NCI-H1436 treated with DMSO at 0.1 percent for 48 hours (cell line): ENCODE measurements at places on chromosomes 11 and 22.

DNA sequence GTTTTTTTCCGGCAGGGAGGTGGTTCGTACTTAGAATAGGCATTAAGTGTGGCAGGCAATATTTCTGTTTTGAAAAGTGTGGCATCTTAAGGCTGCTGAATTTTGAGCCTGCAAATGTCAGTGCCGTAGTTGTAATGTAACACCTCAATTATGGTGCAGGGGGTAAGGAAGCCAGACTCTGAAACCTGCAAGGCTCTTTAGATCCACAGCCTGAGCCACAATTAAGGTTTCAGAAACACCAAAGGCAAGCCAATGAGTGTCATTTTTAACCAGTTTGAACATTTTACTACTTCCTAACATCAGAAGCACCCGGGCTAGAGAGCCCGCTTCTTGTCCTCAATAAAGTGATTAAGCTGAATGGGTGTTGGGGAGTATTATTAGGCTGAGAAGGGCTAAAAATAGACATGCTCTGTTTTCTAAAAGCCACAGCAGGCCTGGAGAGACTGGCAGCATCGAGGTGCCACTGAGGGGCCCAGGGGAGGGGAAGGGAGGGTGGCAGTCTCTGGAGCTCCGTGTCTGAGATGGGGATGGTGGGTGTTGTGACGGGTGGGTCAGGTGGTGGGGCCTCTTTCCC, 113.4 kb downstream of the ZBTB16 start:
- peak; percentile 28 for DNase-seq

GRCh38 chr11:85826116-85826855, 15.3 kb upstream of the SYTL2 start:
- DNase-seq: no peak

- no peak for DNase-seq
These were observed 99.4 kb upstream of the ZC3H12C start for GRCh38 chr11:109993786-109994185.

DNA sequence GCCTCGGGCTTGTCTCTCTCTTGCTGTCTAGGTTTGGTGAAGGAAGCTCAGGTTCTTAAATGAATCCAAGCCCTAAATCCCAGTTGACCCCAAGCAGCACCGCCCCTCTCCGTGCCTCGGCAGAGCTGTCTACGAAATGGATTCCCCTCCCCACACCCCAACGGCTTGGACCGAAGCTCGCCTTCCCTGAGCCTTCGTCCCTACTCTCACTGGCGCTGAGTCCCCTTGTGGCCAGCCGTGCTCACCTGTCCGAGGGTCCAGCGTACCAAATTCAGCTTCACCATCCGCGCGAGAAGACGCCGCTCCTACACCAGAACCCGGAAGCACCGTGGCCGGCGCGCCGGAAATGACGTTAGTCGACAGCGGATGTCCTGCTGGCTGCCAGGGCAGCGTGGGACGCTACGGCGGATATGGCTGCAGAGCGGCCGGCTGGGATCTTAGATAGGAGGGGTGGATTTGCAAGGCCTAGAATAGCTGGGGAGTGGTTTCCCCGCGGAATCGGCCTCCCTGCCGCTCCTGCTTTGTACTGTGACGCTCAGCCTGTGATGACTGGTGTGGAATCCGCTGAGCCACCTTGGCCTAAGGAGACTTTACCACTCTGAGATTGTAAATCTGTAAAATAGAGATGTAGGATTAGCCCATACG, at the start of gene TFIP11:
TFIP11 (minus strand) TSS at position 325 of the 645 bp plus-strand sequence. CDS start 2,201 bp downstream, outside the sequence.
- no peak for DNase-seq

DNA sequence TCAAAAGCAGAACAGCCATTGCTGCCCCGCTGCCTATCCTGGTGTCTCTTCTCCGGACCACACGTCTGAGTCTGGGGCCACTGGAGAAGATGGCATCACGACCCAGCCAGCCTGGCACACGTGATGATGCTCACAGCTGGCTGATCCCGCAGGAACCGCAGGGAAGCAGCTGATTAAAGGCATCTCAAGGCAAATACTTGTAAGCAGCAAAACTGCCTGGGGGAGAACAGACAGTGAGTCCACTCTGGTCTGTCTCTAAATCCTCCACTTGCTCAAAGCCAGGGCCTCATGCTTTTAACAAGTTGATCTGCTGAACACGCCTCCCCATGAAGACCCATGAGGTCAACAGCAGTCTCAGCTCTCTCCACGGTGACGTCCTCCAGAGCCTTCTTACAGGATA, 108.6 kb downstream of the BRD1 start:
- DNase-seq: no peak

DNA sequence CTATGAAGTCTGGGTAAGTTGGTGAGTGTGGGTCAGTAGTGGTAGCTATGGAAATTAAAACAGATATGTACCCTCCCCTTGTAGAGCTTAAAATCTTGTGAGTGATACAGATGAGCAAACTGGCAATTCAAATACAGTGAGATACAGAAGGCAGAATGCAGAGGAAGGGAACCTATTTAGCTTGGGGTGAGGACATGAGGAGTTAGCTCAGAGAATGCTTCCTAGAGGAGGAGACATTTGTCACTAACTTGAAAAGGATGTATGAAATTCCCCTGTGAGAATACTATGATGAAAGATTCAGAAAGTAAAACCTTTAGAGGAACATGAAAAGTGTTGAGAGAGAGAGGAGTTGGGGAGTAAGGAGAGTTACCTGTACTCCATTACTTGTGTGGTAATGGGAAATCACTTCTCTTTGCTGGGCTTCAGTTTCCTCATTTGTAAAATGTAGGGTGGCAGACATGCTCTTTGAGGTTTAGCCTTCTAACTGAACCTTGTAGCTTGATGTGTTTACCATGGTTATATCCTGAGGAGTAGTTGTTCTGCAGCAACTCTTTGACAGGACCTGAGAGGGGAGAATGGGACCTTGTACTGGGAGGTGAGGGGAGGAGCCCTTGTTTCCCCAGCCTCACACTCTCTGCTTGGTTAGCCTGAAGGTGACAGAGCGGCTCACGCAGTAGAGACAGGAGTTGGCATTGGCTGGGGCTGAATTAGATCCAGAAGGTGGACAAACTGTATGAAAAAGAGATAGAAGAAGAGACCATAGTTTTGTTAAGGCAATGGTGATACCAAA, 17.9 kb downstream of the SWAP70 start:
- DNase-seq: no peak

GRCh38 chr11:44963136-44963535, 12.5 kb upstream of the TP53I11 start:
- DNase-seq: no peak

GRCh38 chr11:48305923-48306322, at the start of gene OR4S1:
OR4S1 (plus strand) TSS chr11:48306223; CDS start chr11:48306223, 0 bp downstream.
- DNase-seq: no peak

DNA sequence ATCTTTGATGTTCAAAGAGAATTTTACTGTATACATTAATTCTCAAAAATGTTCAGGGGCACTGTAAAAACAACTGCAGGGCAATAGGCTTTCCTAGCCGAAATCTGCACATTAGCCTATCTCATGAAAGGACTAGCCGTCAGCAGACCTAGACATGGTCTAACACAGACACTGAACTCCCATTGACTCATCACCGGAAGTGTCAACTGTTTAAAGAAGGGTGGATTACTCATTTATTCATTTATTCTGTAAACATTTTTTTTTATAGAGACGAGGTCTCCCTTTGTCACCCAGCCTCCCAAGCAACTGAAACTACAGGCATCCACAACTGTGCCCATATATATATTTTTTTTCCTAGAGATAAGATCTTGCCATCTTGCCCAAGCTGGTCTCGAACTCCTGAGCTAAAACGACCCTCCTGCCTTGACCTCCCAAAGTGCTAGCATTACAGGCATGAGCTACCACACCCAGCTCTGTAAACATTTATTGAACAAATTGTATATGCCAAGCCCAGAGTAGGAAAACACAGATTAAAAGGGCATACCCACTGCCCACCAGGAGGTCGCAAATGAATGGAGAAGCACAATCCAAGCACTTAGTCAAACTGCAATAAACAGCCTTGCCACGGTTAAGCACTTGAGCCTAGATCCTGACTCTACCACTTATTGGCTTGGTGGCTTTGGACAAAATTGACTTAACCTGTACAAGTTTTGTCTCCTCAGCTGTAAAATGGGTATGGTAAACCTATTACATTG, 26.6 kb downstream of the RAB30 start:
- no peak for DNase-seq

DNA sequence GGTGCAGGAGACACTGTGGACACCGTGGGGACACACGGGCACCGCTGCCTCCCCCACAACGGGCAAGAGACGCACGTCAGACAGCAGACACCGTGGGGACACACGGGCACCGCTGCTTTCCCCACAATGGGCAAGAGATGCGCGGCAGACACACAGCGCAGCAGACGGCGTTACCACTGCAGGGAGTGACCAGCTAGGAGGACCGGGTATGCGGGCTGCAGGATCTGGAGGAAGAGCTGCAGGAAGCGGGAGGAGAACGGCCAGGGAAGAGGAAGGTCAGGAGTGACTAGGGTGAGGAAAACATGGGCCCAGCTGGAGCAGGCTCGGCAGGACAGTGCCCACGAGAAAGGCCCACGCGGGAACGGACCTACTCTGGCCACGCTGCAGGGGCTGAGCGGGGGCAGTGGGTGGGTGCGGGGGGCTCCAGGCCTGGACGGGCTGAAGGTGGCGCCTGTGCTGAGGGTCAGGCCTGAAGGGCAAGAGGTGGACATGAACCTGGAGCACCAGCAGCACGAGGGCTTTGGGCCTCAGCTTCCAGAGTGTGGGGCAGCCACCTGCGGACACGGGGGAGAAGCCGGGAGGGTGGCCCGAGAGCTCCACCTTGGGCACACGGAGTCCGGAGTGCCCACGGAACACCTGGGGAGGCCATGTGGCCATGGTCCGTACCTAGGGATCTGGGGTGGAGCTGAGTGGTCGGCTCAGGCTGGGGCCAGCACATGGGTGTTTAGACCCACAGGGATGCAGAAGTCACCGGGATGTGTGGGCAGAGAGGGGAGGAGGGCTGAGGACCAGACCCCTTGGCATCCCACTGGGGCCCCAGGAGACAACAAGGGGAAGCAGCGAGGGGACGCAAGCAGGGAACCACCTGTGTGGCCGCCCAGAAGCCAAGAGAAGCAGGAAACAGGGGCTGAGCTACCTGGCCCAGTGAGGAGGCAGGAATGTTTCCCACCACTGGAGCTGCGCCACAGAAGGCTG, 16.5 kb downstream of the TOLLIP start:
- DNase-seq: no peak

GRCh38 chr22:28963362-28963761, 80.0 kb downstream of the ZNRF3 start:
- DNase-seq: no peak

- no peak for DNase-seq
These were observed 57.7 kb upstream of the EP300 start for GRCh38 chr22:41034706-41035105.

GRCh38 chr11:78815831-78816230, 241.2 kb upstream of the NARS2 start:
- no peak for DNase-seq

GRCh38 chr11:117230286-117230961, 1.4 kb downstream of the PCSK7 start:
- DNase-seq: no peak

DNA sequence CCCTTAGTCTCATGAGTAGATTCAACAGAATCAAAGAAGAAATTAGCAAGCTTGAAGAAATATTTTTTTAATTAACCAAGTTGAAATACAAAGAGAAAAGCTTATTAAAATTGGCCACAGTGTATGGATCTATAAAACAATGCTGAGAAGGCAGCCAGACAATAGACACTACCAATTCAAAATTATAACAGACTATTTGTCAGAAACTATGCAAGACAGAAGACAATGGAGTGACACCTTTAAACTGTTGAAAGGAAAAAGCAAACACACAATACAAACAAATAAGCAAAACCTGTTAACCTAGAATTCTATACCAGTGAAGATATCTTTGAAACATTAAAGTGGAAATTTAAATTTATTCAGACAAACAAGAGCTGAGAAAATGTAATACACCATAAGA, 225.4 kb downstream of the CASP12 start:
- no peak for DNase-seq

- DNase-seq: no peak
These were observed at the start of gene ME3 for GRCh38 chr11:86672007-86672621. ME3 (minus strand) TSS chr11:86672616.

DNA sequence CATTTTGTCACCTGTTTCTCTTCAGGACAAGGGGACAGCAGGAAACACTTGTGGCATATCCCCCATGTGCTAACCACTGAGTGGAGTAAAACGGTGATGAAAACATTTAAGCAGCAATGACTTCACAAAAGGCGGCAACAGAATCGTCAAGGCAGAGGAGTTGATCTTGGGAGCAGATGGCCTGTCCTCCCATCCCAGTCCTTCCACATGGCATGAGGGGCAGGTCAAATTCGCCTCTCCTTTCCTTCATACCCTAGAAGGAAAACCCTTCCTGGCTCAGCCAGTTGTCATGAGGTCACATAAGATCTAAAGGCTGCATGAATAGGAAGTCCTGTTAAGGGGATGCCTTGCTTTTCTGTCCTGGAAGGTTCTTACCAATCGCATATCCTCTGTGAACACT, 169.1 kb downstream of the MAML2 start:
- DNase-seq: no peak

DNA sequence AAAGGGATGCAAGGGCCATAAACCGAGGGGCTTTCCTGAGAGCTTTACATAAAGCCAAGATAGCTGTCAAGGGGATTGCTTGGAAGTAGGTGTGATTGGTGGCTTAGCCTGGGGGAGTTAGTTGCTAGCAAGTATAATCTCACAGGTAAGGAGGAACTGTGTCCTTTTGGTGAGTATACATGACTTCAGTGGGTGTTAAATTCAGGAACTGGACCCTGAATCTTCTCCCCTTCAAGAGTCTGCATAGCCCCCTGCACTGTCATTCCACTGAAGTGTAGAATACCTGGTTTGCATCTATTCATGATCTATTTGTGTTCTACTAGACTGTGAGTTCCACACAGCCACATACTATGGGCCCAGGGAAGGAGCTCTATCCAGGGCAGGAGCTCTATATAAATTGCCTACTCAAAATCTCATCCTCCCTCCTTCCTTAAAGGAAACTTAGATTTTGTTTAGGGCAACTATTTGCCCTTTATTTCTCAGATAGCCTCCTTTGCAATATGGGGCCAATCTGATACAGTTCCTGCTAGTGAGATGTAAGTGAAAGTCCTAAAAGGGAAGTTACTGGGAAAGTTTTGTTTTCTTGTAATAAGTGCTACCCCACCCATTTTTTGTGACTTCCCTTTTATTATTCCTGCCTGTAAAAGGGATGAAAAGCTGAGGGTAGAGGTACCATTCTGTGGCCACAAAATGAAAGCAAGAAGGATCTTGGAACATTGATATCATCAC, 120.5 kb downstream of the PGR start:
- no peak for DNase-seq

- DNase-seq: no peak
These were observed 353.4 kb downstream of the SOX6 start for GRCh38 chr11:16002942-16003341.

DNA sequence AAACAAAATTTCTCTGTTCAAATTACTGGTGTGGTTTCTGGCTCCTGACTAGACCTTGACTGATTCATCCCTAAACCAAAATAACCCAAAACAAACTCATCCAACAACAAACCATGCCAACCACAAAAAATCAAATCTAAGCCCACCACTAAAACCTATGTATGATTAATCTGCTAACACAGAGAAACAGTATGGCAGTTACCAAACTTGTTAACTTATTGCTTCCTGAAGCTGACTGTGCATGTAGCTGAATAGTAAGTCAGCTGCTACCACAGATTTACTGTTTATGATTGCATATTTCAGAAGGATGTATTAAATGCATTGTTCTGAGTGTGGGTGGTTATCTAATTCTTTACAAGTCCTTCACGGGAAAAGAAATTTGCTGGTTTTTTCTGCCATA, 231.1 kb downstream of the SWAP70 start:
- no peak for DNase-seq
